ENCODE measurements at places on chromosomes 2 and 18.

DNA sequence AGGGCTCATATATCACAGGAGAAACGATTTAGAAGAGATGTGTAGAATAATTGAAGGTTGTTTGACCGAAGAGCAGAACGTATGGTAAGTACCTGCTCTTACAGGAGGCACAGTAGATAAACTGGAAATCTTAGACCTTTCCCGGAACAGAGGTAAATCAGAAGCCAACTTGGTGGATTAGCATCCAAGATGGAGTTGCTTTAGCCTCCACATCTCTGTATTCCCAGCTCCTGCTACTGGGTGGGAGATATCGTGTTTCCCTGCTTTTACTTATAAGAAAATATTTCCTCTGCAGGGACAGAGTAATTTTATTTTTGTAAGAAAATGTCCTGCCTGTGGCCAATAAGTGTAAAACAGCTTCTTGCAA is 164.5 kb downstream of the SLC39A10 start:
- DNase-seq: no peak

- DNase-seq: no peak
These were observed 12.0 kb upstream of the DARS1 start for GRCh38 chr2:135997380-135997779.

DNA sequence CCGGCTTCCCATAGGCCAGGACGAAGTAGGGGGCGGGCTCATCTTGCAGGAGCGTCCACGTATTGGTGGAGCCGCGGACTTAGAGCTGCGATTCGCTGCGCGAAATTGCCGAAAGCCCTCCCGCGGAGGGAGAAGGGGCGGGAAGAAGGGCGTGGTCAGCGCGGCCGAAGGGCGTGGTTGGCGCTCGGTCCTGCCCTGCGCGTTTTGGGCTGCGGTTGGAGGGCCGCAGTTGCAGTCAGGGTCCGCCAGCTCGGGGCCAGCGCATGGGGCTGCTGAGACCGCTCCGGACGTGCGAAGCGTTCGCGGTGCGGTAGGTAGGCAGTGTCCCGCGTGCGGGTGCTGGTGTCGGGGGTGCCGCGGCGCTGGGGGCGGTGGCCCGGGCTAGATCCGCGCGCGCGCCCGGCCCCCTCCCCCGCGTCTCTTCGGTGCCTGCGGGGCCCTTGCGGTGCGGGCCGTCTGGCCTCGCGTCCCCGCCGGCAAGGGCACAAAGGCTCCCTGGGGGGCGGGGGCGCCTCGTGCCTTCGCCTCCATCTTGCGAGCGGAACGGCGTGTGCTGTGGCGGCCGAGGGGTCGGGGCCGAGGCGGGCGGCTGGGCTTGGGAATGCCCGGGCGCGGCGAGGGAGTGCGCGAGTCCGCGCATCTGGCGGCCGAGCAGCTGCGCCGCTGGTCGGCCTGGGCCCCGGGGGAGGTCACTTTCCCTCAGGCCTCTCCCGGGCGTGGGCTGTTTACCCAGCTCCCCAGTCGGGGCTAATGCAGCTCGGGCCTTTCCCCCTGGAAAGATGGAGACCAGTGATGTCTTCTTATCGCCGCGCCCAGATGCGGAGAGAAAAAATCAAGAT is at the start of gene CEP68:
TSS of gene CEP68 (plus strand) at position 202 of the 839 bp plus-strand sequence. CDS start 13,029 bp downstream, outside the sequence.
- DNase-seq: peak; percentile 83

DNA sequence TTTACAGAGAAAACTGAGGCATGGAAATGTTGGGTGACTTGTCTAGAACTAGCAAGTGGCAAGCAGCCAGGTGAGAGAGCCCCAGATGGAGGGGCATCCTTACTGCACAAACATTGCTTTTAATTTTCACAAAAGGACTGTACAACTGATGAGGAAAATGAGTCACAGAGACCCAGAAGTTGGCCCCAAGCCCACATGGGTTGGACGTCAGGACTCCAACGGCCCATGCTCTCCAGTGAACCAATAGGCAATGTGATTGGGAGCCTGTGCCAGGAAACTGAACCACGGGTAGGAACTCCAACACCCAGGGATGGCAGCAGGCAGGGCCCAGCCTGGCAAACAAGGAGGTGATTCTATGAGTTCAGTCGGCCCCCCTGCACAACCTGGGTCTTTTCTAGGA is 50.8 kb downstream of the PID1 start:
- DNase-seq: no peak

GRCh38 chr2:124986136-124986535 is 961.0 kb downstream of the CNTNAP5 start:
- no peak for DNase-seq

DNA sequence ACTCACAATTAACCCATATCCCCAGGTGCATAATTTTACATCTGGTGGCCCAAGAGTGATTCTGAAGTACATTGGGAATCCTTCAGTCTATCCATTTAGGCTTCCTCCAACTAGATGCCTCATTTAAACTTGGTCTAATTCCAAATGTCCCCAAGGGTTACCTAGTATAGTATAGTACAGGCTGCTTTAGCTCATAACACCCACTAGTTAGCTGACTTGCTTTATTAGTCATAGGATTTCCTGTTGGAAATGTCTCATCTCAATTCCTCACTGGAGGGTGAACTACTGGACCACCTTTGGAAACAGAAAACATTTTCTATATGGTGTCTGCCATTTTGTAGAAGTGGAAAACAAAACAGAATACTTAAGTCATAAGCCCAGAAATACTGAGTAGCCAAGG is 202.5 kb upstream of the SESTD1 start:
- no peak for DNase-seq

- DNase-seq: no peak
These were observed 119.9 kb upstream of the CAB39 start for GRCh38 chr2:230592775-230593174.

DNA sequence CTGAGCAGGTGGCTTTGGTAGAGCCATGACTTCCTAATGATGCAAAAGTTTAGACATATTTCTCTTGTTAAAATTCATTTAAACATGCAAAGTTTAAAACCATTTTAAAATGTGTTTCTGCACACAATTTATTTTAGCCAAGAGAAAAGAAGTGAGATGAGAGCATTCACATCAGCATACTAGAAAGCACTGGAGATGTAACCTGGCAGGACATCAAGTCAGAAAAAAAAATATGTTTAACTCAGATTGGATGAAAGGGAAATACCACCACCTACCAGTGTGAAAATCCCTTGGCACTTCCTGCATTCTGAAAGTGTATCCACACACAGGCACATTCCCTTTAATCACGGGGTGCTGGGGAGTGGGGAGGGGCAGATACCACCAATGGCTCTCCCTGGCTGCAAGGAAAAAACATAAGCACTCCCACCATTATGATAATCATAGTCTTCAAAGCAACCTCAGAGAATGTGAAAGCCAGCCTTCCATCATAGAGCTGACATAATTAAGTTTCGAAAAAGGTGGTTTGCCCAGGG is 25.0 kb downstream of the DNER start:
- DNase-seq: no peak

DNA sequence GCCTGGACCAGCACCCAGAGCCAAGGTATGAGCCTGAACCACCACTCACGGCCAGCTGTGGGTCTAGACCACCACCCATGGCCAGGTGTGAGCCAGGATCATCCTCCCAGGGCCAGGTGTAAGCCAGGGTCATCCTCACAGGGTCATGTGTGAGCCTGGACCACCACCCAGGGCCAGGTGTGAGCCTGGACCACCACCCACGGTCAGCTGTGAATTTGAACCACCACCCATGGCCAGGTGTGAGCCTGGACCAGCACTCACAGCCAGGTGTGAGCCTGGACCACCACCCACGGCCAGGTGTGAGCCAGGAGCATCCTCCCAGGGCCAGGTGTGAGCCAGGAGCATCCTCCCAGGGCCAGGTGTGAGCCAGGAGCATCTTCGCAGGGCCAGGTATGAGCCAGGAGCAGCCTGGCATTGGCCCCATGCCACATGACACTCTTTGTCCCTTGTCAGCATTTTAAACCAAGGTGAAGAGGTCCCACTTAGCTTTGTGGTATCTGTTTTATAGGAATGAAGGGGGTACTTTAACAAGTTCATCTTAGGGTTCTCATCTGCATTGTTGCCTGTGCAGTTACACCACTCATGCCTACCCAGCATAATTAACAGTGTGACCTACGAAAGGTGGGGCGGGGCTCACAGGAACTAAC is 71.2 kb downstream of the AGAP1 start:
- DNase-seq: no peak

DNA sequence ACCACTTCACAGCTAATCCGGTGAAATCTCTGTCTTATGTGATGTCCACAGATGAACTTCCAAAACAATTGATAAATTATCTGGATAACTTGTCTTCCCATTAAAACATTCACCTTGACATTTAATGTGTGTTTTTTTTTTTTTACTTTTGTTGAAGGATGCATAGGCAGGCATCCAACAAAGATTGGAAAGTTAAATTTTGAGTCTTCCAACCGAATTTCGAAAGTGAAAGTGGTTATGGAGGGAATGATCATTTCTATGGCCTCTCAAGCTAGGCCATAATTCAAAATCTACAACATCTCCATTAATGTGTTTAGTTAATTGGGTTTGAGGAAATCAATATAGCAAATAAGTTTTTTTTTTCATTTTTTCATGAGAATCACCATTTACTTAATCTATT is 1495.5 kb upstream of the ACVR2A start:
- no peak for DNase-seq
